Renal cortex interstitium (tissue), 15 donors: ENCODE measurements at places on chromosomes 12 and 14.

DNA sequence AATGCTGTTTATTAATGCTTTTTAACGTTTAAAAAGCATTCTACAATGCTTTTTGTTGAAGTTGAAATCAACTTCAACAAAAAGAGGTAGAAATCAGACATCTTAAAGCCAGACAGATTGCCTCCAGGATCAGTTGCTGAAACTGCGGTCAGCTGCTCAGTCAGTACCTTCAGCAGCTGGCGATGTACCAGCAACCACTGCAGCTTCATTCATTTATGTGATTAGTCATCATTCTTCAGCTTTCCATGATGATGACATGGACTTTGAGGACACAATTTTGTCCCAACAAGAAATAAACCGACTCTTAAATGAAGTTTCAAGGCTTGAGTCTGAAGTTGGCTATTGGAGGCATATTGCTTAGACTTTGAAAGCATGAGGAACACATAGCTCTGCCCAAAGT, 31.5 kb upstream of the NUAK1 start:
- DNase-seq, result no peak

DNA sequence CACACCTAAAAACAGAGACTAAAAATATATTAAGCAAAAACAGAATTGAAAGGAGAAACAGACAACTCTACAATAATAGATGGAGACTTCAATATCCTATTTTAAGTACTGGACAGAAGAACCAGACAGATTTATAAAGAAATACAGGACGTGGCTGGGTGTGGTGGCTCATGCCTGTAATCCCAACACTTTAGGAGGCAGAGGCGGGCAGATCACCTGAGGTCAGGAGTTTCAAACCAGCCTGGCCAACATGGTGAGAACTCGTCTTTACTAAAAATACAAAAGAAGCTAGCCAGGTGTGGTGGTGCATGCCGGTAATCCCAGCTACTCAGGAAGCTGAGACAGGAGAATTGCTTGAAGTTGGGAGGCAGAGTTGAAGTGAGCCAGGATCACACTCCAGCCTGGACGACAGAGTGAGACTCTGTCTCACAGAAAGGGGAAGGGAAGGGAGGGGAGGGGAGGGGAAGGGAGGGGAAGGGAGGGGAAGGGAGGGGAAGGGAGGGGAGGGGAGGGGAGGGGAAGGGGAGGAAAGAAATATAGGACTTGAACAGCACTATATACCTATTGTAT, 53.0 kb downstream of the CDK17 start:
- DNase-seq, result no peak

DNA sequence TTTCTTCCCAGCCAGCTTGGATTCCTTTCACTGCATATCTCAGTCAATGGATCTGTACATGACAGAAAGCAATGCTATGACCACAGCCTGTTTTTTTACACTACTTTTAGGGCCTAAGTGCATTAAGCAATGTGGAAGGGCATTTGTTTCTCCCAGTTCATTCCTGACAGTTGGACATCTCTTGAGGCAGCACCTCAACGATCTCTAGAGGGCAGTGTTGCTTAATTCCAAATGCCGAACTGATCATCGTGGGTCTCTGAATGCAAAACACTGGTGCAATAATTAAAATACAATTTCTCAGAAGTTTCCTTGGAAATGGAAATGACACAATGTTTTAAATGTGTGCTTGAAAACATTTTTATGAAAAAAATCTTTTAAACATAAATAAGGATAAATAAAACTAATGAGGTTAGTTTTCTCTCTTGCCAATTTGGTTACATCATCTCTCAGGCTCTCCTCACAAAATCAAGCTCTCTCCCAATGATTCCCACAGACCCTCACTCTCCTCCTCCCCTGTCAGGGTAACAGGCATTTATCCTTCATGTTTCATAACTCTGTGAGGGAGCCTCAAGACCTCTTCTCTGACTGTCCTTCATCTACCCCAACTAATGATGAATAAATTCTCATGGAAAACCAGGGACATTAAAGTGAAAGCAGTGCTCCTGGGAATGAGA, 192.4 kb upstream of the SLC16A7 start:
- DNase-seq, result peak; percentile 49

DNA sequence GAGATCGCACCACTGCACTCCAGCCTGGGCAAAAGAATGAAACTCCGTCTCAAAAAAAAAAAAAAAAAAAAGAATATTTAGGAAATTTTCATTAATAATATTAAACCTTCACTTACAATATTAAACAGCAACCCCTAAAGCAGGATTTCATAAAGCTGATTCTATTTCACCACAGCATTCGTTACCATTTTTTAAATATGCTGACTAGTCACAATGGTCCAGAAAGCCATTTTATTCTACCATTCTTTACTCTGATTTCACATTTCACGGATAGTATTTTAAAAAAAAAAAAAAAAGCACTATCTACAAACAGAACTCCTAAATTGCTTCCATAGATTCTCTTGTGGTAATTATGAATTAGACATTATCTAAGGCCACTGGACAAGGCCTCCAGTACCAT, 27.6 kb downstream of the SARNP start:
- DNase-seq, result no peak

DNA sequence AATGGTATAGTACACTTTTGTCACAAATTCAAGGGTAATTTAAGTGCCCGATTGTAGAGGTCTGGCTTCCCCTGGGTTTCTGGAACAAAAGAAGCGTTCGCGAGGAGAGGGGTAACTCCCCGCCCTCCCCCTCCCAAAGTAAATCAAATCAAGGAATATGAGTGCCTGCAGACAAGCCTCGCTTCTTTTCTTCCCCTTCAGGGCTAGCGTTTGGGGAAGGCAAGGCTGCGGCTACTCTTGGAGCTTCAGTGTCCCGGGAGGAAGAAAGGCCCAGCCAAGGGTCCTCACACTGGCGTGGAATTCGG, 456 bp upstream of the TMPO start:
- no peak for DNase-seq

DNA sequence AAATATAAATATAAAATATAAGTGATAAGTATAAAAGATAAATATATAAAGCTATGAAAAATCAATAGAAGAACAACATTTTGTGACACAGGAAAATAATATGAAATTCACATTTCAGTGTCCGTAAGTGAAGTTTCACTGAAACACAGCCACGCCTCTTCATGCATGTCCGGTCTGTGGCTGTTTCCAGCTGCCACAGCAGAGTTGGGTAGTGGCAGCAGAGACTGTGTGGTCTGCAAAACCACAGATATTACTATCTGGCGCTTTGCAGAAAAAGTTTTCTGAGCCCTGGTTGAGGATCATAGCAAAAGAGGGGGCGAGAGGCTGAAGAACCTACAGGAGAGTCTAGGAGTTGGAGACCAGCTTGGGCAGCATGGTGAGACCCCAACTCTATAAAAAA, 780 bp downstream of the SERPINA4 start:
- no peak for DNase-seq

DNA sequence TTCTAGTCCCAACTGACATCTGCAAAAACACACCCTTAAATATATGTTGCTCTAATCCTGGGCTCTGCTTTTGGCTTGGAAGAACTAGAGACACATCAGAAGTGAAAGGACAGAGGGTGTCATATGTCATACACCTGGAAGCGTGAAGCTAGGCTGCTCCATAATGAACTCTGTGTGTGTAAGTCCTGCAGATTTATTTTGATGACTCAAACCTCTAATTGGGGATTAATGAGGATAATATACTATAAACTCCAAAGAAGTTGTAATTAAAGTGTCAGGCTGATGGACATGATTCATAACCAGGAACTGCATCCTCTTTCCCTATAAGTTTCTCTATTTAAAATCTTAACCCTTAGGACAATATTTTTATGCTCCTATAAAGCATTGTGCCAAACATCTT, 4.4 kb upstream of the KCNK10 start:
- DNase-seq, result no peak

DNA sequence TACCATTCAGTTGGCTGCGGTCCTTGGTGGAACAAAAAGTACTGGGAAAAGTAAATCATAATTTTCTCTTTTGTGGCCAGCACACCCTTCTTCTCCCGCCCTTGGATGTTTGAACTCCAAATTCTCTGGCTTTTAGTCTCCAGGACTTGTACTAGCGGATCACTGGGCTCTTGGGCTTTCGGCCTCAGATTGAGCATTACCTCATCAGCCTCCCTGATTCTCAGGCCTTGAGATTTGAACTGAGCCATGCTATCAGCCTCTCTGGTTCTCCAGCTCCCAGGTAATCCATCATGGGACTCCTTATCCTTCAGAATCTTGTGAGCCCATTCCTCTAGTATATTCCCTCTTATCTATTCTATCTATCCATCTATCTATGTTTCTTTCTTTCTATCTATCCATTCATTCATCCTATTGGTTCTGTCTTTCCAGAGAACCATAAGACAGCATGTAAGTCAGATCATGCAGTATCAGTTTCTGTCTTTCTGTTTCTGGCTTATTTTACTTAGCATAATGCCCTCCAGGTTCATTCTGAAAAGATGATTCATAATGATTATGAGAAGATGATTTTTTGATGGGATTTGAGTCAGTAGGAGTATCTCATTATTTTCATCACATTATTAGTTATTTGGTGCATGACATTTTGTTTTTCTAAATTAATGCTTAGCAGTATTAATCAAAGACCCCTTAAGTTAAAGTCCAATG, 814.9 kb downstream of the LRFN5 start:
- no peak for DNase-seq

DNA sequence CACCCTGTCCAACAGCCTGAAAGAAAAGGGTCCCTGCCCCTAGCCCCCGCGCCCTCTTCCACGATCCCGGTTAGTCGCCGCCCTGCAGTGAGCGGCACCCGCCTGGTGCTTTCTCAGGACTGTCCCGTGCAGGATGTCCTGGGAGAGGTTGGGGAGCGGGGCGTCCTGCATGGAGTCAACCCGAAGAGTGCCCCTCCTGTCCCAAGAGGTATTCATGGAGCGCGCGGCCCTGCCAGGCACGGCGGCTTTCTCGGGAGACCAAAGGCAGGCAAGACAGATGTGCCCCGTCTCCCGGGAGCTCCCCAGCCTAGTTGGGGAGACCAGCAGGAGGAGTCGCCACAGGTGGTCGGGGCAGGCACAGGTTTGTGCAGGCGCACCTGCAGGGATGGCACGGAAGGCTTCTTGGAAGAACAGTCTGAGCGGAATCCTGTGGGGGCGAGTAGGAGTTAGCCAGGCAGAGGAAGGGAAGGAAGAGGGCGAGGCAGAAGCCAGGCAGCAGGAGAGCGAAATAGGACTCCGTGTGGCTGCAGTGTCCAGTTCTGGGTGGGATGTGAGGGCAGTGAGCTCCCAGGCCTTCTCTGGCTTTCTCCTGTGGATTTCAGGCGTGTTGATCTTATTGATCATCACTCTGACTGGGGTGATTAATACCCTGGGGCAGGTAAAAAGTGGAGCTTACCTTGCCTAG, 723 bp downstream of the SIVA1 start:
- no peak for DNase-seq

DNA sequence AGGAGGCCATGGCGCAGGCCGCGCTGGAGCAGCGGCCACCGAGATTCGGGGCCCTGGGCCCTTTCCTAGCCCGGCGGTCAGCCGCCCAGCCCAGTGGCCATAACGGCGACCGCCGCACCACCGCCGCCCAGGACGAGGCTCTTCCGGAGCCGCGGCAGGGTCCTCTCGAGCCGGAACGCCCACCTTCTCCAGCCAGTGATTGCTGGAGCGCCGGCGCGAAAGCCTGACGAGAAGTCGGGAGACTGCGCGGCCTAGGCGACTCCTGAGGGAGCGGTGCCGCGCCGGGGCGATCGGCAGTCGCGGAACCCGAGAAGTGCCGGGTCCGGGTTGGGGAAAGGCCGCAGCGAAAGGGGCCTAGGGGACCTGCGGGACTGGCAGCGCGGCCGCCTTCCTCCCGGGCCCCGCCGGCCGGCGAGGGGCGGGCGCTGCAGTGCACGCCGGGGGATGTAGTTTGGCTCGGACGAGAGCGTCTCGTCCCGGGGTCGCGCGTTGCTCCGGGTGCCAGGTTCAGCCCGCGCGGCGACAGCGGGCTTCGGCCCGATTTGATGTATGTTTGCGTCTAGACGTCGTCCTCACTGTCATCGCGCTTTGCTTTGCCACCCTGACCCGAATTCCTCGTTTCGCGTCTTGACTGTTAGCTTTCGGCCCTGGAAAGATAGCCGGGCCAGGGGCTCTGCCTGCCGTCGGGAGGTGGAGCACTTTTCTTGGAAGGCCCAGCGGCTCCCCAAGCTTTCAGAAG, at the start of gene VTI1B:
VTI1B (minus strand) TSS at position 153 of the 739 bp plus-strand sequence; CDS start at position 10, 143 bp downstream.
- DNase-seq, result peak; percentile 76

GRCh38 chr12:110809149-110809548, 37.6 kb upstream of the CCDC63 start:
- DNase-seq, result no peak

DNA sequence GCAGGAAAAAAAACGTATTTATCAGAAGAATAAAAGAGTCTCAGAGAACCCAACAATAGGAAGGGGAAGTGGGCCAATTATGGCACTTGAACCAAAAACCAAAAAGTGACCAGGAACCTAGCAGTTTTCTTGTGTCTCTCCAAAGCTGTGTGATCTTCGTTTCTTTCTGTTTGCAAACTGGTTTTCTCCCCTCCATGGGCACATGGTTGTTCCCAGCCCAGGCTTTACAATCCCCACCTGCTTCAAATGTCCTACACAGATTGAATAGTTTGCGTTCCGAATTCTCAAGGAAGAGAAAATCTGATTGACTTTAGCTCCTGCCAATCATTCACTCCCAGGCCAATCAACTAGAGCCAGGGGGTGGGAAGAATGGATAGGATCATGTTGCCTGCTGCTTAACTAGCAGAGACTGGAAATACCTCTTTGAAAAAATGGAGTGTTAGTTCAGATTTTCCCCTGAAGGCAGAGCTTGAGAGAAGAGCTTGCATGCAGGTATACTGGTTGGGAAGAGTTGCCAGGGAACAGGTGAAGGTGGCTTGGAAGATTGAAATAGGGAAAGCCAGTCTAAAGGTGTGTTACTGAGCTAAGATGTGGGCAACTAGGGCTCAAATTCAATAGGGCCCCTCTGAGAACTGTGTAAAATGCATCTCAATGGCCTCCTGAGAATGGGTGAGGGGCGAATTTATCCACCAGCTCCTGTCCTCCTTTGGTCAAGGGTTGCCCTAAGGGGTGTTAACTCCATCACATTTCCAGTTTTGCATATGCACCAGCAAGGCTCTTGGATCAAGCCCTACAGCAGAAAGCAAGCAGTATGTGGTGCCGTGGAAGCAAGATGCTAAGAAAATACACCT, 106.4 kb upstream of the SRRM4 start:
- DNase-seq, result no peak

DNA sequence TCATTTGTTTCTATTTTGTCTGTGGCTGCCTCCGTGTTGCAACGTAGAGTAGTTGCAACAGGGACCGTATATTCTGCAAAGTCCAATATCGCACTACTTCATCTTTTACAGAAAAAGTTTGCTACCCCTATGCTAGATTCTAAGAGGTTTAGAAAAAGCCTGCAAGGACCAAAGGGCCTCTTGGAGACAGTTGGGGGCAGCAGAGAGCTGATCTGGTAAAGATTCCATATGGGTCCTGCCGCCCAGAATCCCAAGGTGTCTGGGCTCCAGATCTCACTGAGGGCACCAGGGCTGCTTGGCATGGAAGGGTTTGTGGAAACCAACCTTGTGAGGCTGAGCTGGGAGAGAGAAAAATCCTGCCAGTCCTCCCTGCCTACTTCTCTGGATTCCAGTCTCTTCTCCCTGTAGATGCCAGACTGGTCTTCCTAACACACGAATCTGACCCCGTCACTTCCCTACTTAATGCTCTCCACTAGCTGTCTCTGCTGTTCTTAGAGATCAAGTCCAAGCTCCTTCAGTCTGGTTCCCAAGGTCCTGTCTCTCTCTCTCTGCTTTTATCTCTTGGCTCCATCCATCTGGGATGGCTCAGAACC, 74.6 kb downstream of the GLRX5 start:
- peak; percentile 54 for DNase-seq
